Fibroblast of skin of scalp (primary cell): ENCODE measurements at places on chromosomes 1 and 21.
A peak's percentile ranks its signal among the peaks of the same experiment; 100 is the strongest.

- DNase-seq: peak; percentile 61
Measured at GRCh38 chr1:165960136-165960535, 132.7 kb downstream of the UCK2 start.

GRCh38 chr1:155969377-155969791 is 9.0 kb downstream of the ARHGEF2 start:
- DNase-seq: no peak

DNA sequence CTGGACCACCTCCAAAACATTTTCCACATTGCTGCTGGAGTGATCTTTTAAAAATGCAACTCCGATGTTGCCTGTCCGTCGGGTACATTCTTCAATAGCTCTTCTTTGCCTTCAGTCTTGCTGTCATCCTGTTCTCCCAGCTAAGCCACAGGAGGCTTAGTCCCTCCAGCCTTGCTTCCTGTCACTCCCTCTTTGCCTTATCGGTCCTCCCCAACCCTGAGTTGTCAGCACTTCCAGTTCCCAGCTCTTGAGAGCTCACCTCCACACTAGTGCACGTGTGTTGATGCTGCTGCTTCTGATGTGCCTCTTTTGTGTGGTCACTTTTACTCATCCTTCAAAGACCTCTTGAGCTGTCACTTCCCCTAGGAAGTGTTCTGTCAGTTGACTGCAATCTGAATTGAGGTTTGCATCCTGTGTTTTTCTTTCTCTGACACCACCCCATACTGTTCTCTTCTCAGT is 15.3 kb downstream of the UCK2 start:
- DNase-seq: peak; percentile 73

- no peak for DNase-seq
Measured at GRCh38 chr21:15130751-15131150, 66.0 kb upstream of the NRIP1 start.

DNA sequence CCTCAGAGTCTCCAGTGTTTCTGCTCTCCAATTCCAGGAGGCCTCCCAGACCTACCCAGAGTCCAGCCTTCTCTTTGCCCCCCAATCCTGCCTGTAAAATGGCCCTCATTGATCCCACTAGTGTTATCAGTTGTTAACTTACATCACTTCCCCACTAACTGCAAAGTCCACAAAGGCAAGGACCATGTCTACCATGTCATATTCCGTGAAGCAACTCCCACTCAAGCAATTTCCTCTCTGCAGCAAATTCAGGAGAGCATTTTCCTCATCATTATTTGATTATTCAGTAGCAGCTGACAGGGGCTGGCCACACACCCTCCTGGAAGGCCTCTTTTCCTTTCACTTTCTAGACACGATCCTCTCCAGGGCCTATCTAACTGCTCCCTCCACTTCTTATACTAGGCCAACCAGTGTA is 153.5 kb downstream of the RERE start:
- peak; percentile 34 for DNase-seq

GRCh38 chr1:159184201-159184600 is 12.8 kb downstream of the CADM3 start:
- no peak for DNase-seq

- no peak for DNase-seq
Measured at GRCh38 chr1:91763252-91763651, 122.7 kb downstream of the TGFBR3 start.

DNA sequence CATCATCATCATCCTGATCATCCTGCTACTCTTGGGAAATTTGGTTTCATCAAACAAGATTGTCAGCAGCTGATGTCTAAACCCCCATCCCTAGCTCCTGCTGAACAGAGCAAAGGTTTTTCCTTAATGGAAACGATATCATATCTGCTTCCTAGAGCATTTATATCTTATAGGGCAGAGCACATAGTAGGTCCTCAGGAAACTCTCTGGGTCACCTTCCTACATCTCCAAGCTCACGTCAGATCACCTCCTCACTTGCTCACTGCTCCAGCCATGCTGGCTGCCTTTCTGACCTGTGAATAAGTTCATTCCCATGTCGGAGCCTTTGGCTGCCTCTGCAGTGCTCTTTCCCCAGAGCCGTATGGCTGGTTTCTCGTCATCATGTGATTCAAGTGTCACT is 10.4 kb downstream of the FBXO2 start:
- DNase-seq: no peak

DNA sequence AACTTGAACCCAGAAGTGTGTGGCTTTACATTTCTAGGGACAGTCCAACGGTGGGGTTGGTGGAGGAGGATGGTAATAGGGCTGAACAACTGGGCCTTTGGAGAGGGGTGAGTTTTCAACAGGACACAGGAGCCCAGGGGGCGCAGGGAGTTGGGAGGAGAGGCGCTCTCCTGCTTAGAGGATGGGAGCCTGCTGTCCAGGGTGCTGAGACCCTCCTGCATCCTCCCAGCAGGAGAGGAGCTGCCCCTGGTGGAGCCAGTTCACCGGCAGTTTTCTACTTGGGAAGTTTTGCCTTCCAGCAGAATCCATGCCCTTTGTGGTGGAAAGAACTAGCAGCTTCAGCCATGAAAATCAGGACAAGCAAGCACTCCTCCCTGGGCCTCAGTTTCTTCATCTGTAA is 8.6 kb downstream of the KCNC4 start:
- peak; percentile 15 for DNase-seq

- DNase-seq: no peak
Measured at GRCh38 chr1:247656221-247656875, 23.2 kb downstream of the OR13G1 start.

- DNase-seq: peak; percentile 73
Measured at GRCh38 chr1:95415146-95415545, 181.1 kb downstream of the RWDD3 start.

DNA sequence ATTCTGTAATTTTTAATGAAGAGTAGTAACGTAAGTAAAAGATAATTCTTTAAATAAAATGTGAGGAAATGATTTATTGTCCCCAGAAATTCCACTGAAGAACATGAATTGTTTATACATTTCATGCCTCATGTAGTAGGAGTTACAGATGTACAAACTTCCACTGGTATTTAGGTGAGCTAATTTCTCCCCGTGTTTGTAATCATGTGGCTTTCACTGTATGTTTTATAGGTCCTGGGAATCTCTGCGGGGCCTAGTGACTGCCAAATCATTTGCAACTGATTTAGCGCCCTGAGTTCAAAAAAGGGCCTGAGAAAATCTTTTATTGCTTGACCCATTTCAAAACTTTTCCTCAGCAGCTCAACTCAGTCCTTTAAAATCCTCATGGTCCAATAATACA is 30.5 kb upstream of the FASLG start:
- DNase-seq: no peak

GRCh38 chr1:47727697-47728085 is 269.5 kb downstream of the TRABD2B start:
- DNase-seq: no peak

- peak; percentile 20 for DNase-seq
Measured at GRCh38 chr1:97572561-97572960, 348.3 kb downstream of the DPYD start.

- DNase-seq: no peak
Measured at GRCh38 chr1:2557482-2558400, 1.6 kb downstream of the TNFRSF14 start.

- no peak for DNase-seq
Measured at GRCh38 chr1:95353194-95353593, 119.2 kb downstream of the RWDD3 start.

DNA sequence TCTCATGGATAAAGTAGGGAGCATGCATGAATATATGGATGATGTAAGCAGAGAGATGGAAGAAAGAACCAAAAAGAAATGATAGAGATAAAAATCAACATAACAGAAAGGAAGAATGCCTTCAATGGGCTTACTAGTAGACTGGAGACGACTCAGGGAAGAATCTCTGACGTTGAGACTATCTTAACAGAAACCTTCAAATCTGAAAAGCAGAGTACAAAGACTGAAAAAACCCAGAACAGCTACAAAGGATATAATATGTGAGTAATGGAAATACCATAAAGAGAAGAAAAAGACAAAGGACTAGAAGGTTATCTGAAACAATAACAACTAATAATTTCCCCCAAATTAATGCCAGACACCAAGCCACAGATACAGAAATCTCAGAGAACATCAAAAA is 18.3 kb upstream of the SELP start:
- no peak for DNase-seq

GRCh38 chr1:156437037-156437867 is 63.3 kb downstream of the MEF2D start:
- no peak for DNase-seq

DNA sequence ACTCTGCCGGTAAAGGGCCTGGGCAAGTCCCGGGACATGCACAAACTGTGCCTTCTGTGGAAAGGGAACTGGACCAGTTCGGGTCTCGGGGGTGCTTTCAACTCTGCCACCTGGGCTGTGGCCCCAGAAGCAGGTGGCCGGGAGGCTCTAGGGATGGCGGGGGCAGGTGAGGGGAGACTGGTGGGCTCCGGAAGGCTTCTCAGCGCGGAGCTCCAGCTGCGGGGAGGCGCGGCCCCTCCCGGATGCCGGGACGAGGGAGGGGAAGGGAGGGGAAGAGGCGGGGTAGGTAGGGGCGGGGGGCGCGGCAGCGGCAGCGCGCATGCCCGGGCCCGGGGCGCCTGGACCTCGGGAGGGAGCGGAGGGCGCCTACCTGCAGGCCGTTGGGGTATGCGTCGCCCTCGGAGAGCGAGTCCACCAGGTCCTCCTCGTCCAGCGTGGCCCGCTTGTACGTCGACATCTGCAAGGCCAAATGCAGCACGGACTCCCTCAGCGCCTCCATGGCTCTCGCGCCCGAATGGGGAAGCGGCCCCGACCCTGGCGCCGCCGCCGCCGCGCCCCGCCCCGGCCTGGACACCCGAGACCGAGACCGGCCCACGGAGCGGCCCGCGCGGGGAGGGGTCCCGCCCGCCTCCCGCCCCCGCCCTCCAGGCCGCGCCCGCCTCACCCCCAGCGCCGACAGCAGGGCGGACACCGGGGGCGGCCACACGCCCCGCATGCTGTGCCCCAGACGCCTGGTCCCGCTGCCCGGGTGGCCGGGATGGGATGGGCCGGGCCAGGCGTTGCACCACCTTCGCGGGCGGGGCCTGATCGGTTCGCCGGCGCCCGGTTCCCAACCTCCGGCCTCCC is at the start of gene ECE1:
ECE1 (minus strand) TSS at position 764 of the 846 bp plus-strand sequence; CDS start at position 715, 49 bp downstream.
- no peak for DNase-seq

- DNase-seq: no peak
Measured at GRCh38 chr1:18148461-18148860, 40.9 kb downstream of the IGSF21 start.
